Left forelimb (tissue), 1 donor: ENCODE measurements at places on chromosomes 7 and 10.

- DNase-seq = no peak
These were observed 6.9 kb downstream of the NRBF2 start for GRCh38 chr10:63140077-63140476.

GRCh38 chr7:96663457-96663856, 46.2 kb downstream of the SEM1 start:
- no peak for DNase-seq

DNA sequence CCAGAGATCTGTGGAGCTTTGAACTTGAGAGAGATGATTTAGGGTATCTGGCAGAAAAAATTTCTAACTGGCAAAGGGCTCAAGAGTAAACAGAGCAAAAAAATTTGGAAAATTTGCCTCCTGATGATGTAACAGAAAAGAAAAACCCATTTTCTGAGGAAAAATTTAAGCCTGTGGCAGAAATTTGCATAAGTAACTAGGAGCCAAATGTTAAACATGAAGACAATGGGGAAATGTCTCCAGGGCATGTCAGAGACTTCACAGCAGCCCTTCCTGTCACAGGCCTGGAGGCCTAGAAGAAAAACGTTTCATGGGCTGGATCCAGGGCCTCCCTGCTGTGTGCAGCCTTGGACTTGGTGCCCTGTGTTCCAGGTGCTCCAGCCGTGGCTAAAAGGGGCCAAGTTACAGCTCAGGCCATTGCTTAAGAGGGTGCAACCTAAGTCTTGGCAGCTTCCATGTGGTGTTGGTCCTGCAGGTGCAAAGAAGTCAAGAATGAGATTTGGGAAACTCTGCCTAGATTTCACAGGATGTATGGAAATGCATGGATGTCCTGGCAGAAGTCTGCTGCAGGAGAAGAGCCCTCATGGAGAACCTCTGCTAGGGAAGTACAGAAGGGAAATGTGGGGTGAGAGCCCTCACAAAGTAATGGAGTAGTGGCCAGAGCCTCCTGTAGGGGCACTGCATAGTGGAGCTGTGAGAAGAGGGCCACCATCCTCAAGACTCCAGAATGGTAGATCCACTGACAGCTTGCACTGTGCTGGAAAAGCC, 8.1 kb downstream of the SEMA3D start:
- DNase-seq = no peak

GRCh38 chr7:137937202-137937560, 64.7 kb downstream of the CREB3L2 start:
- DNase-seq = no peak

- no peak for DNase-seq
These were observed 833.8 kb downstream of the GRID1 start for GRCh38 chr10:85532773-85533172.

- no peak for DNase-seq
These were observed 36.6 kb upstream of the SRGN start for GRCh38 chr10:69051303-69051702.

GRCh38 chr7:120021085-120021484, 251.9 kb upstream of the KCND2 start:
- no peak for DNase-seq

GRCh38 chr7:75945297-75946168, 30.6 kb downstream of the POR start:
- no peak for DNase-seq

DNA sequence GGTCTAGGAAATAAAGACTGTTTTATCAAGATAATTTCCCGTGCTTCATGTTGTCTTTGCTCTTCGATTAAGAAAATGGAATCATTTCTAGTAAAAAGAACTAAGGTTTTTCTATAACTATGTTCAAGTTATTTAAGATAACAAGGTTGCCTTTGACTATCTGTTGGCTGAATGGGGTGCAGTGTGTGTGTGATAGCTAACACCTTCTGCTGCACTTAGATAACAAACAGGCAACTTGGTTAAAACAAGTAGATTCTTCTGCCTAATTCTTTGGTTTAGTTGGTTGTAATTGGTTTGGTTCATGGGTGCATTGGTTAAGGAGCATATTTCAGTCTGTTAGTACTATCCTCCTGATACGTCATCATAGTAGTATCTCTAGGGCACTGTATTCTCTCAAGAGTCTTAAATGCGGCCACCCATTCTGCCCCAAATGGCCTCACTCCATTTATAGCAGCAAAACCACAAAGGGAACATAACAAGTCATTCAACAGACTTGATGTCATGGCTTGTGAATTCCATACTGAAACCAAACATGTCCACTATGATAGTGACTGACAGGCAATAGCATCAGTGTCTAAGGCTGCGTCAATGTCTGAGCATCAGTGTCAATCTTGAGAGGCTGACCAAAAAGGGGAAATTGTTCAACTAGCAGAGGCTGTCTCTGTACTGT, 55.7 kb downstream of the CCDC3 start:
- DNase-seq = no peak

- no peak for DNase-seq
These were observed 134.1 kb downstream of the GFRA1 start for GRCh38 chr10:116138897-116139296.

- no peak for DNase-seq
These were observed 117.3 kb upstream of the PCBD1 start for GRCh38 chr10:71005337-71006305.

GRCh38 chr10:78579995-78580394, 488.8 kb upstream of the ZMIZ1 start:
- peak; percentile 60 for DNase-seq

DNA sequence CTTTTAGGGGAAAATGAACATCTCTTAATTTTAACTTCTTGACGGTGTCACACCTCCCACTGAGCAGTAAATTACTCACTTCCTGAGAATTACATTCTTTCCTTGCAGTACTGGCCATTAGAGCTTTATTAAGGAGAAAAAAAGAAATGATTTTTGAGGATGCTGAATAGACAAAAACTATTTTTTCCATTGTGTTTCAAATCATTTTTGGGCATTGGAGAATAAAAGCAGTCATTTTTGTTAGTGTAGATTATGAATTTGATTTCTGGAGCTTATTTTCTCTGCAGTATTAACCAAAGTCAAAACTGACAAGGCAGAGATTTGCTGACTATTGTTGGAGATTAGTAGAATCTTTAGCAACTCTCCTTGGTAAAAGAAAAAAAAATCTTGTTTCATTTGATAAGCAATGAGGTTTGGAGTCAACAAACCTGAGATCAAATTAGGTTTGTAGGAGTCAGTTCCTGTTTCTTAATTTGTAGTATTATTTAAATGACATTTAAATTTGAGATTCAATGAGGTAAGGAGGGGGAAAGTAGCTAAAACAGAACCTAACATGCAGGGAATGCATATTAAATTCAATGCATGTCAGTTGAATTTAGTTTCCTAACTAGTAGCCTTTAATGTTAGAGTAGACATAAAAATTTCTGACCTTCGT, 70.6 kb downstream of the AP3M1 start:
- no peak for DNase-seq

- no peak for DNase-seq
These were observed 213.4 kb downstream of the PPP1R3A start for GRCh38 chr7:113705439-113705838.

GRCh38 chr7:143908120-143908519, 6.1 kb upstream of the TCAF1 start:
- DNase-seq = no peak

DNA sequence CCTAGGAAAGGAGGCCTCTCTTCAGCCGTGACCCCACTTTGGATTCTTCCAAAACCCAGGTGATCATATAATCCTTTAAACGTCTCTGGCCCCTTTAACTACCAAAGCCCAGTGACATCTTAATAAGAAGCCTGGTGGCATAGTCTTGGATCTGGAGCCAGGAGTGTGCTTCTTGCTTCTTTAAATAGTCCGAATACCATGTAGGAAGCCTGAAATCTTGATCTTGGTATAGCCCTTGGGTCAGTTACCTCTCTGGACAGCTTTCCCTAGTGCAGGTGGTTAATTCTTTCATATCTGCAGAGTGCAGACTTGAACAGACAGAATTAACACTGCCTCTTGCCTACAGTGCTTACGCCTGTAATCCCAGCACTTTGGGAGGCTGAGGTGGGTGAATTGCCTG, 138.6 kb upstream of the EFCAB10 start:
- DNase-seq = no peak

- DNase-seq = no peak
These were observed 266.8 kb downstream of the INHBA start for GRCh38 chr7:41436139-41436538.

GRCh38 chr7:11923376-11923930, 91.5 kb upstream of the THSD7A start:
- no peak for DNase-seq

DNA sequence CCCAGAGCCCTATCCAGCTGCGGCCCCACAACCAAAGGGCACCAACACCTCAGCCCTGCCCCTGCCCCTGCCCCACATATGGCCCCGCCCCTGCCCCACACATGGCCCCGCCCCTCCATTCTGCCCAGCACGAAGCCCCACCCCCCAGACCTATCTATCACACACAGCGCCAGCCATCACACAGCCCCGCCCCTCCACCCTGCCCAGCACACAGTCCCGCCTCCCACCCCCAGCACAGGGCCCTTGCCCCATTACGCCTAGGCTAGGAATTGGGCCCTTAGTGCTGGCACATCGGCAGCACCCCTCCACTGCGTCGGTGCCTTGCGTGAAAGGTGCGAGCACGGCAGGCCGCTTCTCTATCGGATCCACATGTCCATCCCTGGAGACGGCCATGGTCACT, 126.8 kb downstream of the MAD1L1 start:
- no peak for DNase-seq

GRCh38 chr10:7162331-7162730, 248.5 kb downstream of the SFMBT2 start:
- no peak for DNase-seq

DNA sequence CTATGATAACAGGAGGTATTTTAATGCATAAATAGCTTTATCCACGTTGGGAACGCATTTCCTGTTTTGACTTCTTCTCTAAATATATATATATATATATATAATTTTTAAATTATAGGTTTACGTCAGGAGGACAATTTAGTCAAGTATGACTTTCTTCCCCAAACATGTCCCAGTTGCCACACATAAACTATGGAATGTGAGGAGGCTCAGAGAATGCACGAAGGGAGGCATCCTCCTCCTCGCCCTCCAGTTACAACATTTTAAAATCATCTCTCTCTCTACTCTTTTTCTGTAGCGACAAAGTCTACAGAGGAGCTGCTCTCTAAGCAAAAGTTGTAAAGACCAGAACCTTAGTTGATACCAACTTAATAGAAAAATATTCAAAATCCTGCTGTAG, 106.9 kb upstream of the LYZL1 start:
- no peak for DNase-seq

GRCh38 chr10:76398043-76398710, 966.8 kb downstream of the LRMDA start:
- DNase-seq = no peak

GRCh38 chr10:34808801-34809745, 6.0 kb downstream of the PARD3 start:
- DNase-seq = peak; percentile 77

DNA sequence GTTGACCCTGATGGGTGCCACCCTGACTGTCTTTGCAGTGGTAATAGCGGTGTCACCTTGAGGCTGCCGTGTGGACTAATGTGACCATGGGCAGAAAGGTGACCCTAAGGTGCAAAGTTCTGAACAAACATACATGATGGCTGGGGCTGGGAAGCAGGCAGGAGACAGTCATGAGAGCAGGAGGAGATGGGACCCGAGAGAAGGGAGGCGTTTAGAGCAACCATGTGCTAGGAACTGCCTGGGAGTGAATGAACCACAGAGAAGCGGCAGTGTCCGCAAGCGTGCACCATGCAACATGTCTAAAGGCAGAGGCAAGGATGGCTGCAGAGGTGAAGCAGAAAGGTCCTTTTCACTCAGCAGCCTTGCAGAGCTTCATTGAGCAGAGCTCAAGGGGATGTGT, 113.1 kb upstream of the GDF10 start:
- no peak for DNase-seq

- no peak for DNase-seq
These were observed 10.4 kb downstream of the TMEM270 start for GRCh38 chr7:73871163-73872011.

DNA sequence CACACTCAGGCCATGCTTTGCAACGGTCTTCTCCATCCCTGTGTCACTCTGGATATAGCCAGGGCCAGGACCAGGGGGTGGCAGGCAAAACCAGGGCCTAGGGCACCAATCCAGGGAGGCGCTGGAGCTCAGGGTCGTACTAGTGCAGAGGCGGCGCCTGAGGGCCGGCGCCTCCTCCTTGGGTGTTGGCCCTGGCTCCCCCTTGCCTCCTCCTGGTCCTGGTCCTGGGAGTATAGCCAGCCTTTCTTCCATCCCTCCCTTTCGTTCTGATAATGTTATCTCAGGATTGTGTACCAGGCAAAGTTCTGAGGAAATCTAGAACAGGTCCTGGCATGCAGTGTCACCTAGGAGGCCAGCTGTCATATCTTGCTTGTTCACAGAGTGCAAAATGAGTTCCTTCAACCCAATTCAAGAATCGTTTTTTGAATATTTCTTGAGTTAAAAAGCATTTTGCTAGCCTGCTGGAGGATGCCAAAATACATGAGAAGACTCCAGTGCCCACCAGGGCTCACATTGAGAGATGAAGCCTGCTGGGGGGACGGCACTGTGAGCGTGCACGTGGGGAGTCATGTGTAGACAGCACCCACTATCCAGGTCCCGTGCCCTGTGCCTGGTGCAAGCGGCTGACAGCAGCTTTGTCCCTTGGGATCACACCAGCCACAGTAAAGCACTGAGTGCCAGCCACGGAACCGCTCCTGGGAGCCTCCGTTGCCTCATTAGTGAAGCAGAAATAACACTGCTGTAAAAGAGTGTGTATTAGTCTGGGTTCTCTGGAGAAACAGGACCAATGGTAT, 106.9 kb upstream of the C7orf33 start:
- peak; percentile 60 for DNase-seq

GRCh38 chr7:29457565-29458011, 106.0 kb upstream of the PRR15 start:
- DNase-seq = no peak

DNA sequence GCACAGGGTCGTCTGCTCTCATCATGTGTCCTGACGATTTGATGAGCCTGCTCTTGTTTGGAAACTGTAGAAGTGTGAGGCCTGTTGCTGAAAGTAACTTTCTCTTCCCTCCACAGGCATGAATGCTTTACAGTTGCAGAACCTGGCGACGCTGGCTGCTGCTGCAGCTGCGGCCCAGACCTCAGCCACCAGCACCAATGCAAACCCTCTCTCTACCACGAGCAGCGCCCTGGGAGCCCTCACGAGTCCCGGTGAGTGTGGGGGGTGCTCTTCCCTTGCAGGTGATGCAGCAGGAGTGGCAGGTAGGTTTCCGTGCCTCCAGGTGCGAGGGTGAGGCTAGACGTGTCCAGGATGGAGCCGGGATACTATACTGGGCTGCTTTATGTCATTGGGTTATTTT, 270.6 kb downstream of the CELF2 start:
- DNase-seq = no peak

GRCh38 chr10:103921750-103922195, 3.8 kb upstream of the STN1 start:
- no peak for DNase-seq

- DNase-seq = no peak
These were observed 91.8 kb downstream of the COL28A1 start for GRCh38 chr7:7443806-7444350.
